AG08396 (cell line): ENCODE measurements at places on chromosomes 4 and X.
A peak's percentile ranks its signal among the peaks of the same experiment; 100 is the strongest.

DNA sequence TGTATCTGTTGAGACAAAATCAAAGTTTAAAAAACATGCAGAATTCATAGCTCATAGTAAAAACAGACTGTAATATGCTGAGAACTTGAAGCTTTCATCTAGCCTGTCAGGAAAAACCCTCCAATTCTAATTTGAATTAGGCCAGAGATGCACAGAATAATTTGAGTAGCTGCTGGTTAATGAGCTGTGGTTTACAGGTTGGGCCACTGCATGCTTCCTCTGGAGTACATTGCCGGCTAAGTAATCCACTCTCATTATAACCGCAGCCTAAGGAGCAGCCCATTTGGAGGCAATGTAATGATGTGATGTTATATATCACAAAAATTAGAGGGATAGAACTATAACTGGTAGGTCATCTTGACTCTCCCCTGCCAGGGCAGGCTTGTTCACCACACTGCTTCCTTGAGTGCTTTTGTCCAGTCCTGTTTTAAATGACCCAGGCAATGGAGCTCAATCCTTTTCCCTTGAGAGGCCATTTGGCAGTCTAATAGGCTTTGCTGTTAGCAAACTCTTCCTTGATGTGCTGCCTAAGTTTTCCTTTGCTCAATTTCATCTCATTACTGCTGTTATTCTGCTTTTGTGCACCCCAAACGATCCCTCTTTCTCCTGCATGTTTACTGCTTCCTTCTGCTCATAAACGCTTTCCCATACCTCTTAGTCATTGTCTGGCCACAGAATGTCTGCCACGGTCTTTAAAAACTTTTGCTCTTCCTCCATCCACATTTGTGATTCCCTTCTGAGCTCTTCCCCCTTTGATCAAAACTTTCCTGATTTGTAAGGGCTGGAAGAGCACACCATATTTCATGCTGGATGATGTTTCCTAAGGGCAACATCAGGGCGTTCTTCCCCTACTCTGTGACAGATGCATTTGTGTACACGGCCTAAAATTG lies 230.9 kb downstream of the C4orf33 start:
- no peak for DNase-seq

DNA sequence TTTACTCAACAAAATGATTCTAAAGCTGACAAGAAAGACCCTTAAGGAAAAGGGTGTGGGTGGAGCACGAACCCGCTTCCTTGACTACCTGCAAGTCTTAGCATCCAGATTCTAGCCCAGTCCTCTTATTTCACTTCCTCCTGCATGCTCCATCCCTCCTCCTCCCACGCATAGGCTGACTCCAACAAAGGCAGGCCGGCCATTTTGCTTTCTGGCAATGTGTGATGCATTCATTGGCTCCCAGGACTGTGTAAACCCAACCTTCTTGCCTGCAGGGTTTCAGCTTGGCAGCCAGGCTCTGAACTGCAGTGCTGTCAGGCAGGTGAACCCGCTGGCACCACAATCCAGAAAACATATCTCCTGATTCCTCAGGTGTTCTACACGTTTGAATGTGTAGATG lies 39.3 kb downstream of the RTL9 start:
- no peak for DNase-seq

GRCh38 chr4:8646296-8647093 lies 53.9 kb downstream of the CPZ start:
- DNase-seq, result no peak

GRCh38 chr4:111027526-111027925 lies 404.6 kb upstream of the PITX2 start:
- peak; percentile 19 for DNase-seq

GRCh38 chr4:170270628-170271027 lies 180.9 kb upstream of the AADAT start:
- DNase-seq, result no peak
